ENCODE measurements at places on chromosomes 1 and 21. TPM values are rescaled to one million over a fixed set of nuclear protein-coding genes. Genes with fewer than 3 reads are reported as not detected.

Gene RHOU
- 34.0 TPM for total RNA-seq

DNA sequence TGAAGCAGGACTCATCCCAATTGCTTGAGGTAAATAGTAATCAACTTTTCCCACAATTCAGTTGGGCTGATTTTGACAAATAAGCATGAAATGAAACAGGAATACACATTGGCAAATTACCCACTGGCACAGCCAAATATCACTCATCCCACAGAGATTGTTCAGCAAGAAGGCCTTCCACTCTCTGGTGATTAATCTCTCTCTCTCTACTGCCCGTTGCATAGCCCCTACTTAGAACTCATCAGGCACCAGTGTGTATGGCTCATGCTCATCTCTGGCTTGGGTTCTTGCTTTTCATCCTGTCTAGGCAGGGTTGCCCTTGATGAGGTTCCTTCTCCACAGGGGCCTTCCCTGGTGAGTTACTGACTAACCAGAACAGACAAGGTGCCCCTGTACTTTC, 1.1 kb downstream of the BSDC1 start:
- no peak for DNase-seq

- DNase-seq = no peak
Measured at GRCh38 chr1:37473431-37474045, 842 bp upstream of the ZC3H12A start.

GRCh38 chr1:89833183-89834082, 12.6 kb downstream of the LRRC8D start:
- no peak for DNase-seq

Gene CSRP1
- 19.3 TPM for total RNA-seq

DNA sequence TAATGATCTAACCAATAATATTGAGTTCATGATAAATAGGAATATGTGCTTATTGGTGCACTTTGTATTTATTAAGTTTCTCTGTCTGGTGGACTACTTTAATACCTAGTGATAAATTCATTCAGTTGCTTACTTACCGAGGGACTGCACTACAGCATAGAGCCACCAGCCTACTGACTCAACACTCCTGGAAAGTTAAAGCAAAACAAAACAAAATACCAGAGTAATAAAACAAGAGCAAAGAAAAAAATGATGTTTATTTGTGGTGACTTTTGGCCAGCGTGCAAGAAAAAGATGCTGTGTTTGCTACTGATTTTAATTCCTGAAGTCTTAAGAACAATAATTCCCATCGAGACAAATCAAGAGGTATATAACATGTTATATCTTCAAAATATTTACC, 586.3 kb downstream of the PLA2G4A start:
- no peak for DNase-seq

Data from cerebellum (tissue), 4 donors.